NCI-H1105 treated with DMSO at 0.1 percent for 48 hours (cell line): ENCODE measurements at places on chromosomes 2 and 18.

DNA sequence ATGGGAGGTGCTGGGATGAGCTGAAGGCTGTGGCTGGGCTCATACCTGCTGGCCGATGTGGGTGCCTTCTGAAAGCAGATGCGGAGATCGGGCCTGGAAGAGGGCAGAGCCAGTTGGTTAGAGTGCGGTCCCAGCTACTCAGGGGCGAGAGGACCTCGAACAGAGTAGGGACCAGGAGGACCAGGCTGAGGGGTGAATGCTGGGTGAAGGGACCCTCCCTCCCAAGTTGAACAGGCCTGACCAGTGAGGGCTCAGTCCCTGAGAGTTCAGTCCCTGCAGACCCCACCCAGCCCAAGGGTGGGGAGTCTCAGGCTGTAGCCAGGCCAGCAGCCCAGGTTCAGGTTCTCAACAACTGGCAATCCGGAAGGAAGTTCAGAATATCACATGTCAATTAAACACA lies 232.8 kb upstream of the HS6ST1 start:
- DNase-seq, result no peak

DNA sequence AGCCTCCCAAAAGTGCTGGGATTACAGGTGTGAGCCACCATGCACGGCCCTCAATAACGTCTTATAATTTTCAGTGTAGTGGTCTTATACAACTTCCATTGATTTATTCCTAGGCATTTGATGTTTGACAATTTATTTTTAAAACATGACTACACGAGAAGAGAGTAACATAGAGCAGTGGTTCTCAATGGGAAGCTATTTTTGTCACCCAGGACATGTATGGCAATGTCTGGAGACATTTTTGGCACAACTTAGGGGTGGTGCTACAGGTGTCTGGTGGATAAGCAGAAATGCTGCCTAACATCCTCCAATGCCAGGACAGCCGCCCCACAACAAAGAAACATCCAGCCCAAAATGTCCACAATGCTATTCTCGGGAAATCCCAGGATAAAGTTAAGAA lies 12.7 kb upstream of the ANXA4 start:
- DNase-seq, result no peak

- no peak for DNase-seq
These were observed 23.6 kb downstream of the KCNE4 start for GRCh38 chr2:223075301-223076270.

- no peak for DNase-seq
These were observed at the start of gene STPG4 for GRCh38 chr2:47155091-47155876. Gene STPG4 (minus strand): TSS chr2:47155308. CDS start chr2:47155251, 57 bp downstream.

DNA sequence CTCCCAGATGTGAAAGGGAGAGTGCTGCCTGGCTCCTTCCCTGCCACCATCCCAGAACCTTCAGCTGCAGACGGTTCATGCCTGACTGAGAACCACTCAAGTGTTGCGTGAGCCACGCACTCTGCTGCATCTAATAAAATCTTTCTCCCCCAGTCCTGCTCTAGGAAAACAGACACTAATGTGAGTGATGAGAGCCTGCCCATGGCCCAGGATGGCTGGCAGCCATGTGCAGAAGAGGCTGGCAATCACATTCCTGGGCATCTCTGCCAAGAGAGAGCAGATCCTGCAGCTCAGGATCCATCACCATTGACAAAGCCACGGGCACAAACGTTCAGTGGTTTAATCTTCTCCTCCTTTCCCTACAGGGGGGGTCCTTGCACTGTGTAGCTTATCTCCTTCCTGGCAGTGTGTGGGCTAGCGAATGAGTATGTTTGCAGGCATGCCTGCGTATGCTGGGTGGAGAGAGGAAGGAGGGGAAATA lies 477.5 kb downstream of the SLC4A3 start:
- no peak for DNase-seq

DNA sequence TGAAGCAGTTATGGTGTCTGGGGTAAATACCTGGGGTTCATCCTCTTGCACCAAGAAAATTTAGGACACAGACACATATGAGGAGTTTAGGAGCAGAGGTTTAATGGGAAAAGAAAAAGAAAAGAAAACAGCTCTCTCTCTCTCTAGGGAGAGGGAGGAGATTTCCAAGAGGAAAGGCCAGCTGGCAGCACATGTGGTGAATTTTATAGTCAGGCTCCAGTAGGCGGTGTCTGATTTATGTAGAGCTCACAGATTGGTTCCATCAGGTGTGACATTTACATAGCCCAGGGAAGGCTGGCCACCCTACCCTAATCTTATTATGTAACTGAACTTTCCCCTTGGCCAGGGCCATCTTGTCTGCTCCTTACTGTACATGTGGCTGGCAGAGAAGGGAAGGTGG lies 297.5 kb upstream of the RGPD4 start:
- DNase-seq, result peak; percentile 64

- no peak for DNase-seq
These were observed 623.9 kb downstream of the NYAP2 start for GRCh38 chr2:226023383-226023782.

- DNase-seq, result no peak
These were observed 40.3 kb downstream of the CLASP1 start for GRCh38 chr2:121608967-121609366.

GRCh38 chr2:27353762-27354596 lies 2.6 kb downstream of the GTF3C2 start:
- DNase-seq, result no peak

- no peak for DNase-seq
These were observed 50.8 kb downstream of the NCK2 start for GRCh38 chr2:105795575-105795934.

DNA sequence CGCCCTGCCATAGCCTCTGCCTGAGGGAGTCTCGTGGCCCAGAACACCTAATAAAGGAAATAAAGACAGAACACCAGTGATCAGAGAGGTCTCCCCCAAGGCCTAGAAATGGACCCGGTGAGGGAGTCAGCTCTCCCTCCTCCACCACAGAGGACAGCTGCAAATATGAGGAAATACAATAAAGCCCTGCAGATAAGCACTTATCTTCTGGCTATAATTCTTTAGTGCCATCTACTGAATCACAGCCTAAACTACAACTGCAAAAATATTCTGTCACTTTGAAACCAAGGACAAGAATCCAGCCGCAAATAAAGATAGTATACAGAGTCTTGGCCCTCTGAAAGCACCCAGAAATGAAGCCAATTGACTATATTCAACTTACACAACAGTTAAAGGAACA lies 42.4 kb upstream of the TACR1 start:
- DNase-seq, result peak; percentile 5

DNA sequence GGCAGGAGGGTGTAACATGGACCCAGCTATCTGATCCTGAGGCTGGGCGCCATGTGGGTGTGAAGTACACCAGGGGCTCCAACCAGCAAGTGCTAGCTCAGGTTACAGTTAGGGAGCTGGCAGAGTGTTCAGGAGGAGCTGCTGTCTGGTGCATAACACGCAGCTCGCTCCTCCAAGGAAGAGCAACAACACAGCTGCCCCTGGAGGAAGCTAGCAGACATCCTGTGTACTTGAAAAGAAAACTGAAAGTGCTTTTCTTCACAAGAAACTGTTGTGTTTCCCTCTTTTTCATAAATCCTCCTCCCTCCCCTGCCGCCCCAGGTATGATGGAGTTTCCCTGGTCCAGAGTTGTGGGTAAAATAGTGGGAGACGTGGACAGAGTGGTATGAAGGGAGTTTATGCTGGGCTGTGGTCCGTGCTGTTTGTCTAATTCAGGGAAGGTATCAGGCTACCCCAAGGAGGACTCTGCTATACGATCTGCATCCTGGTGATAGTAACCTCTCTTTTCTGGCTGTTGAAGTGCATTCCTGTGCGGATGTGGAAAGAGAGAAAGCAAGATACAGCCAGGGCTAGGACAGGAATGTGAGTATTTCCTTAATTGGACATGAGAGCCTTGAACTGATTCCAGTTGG lies 6.1 kb upstream of the LBH start:
- no peak for DNase-seq

GRCh38 chr2:189411860-189412259 lies 29.4 kb upstream of the WDR75 start:
- no peak for DNase-seq

DNA sequence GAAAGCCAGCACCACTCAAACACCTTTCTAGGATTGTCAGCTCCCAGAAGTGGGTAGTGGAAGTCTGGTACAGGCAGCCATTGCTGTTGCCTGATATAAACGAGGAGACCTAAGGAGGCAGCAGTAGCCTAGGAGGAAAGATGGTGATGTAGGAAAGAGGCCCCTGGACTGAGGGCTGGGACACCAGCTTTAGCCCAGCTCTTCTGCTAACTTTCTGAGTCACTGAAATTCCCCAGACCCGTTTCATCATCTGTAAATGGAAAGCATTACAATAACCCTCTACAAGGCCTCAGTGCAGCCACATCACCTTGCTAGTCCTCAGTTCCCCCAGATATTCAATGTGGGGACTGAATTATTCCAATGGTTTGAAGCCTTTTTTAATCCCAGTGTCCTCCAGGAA lies 336.5 kb downstream of the TNS1 start:
- DNase-seq, result no peak

GRCh38 chr2:108229875-108230274 lies 9.9 kb upstream of the SULT1C3 start:
- no peak for DNase-seq

DNA sequence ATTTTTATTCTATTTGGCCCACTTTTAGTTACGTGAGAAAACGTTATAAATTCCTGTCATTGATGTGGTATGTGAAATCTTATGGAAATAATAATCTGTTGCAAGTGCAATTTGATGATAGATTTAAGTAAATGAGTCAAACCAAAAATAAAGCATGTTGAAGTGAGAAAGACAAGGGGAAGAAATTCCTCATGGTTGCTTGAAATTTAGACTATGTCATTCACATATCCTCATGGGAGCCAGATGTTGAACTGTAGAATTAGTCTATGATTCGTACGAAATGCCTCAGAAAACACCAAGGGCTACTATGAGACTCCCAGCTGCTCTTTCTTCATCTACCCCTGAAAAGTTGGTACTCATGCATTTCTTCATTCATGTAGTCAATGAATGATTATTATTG lies 55.7 kb downstream of the KLHL14 start:
- DNase-seq, result no peak

- DNase-seq, result peak; percentile 51
These were observed 1313.9 kb upstream of the SLC39A10 start for GRCh38 chr2:194343167-194343566.

- no peak for DNase-seq
These were observed 84.2 kb downstream of the SOCS6 start for GRCh38 chr18:70373042-70373519.

- DNase-seq, result no peak
These were observed 61.7 kb upstream of the LCLAT1 start for GRCh38 chr2:30385327-30385726.

GRCh38 chr2:218194880-218195279 lies 22.1 kb upstream of the ARPC2 start:
- no peak for DNase-seq

DNA sequence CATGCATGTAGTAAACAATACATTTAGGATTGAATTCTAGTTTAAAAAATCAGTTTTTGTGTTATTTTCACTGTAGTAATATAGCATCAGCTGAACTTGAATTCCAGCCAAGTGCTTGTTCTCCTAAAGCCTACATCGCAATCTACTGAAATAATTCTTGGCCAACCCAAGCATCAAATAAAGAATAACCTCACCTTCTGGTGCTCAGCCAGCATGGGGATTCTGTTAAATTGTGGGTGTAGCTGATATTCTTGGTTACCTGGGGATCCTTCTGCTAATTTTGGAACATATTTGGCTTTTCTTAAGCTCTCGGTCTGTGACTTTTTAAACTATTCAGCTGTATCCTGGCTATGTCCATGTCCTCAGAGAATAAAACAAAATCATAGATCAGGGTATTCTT lies 248.8 kb downstream of the NRXN1 start:
- DNase-seq, result no peak

- DNase-seq, result no peak
These were observed 182.1 kb downstream of the TWIST2 start for GRCh38 chr2:239029958-239030357.

DNA sequence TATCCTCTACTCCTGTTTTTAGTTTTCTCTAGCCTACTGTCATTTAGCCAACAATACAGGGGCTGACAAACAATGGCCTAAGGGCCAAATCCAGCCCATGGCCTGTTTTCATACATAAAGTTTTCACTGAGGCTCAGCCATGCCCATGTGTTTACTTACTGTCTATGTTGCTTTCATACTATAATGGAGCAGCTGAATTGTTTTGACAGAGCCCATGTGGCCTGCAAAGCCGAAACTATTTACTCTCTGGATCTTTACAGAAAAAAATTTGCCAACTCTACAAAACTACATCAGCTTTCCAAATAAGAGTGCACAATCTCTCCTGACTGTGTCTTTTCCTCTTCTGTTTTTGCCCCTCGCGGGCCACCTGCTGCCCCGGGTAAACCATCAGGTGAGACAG lies 24.0 kb downstream of the LGALSL start:
- DNase-seq, result no peak

DNA sequence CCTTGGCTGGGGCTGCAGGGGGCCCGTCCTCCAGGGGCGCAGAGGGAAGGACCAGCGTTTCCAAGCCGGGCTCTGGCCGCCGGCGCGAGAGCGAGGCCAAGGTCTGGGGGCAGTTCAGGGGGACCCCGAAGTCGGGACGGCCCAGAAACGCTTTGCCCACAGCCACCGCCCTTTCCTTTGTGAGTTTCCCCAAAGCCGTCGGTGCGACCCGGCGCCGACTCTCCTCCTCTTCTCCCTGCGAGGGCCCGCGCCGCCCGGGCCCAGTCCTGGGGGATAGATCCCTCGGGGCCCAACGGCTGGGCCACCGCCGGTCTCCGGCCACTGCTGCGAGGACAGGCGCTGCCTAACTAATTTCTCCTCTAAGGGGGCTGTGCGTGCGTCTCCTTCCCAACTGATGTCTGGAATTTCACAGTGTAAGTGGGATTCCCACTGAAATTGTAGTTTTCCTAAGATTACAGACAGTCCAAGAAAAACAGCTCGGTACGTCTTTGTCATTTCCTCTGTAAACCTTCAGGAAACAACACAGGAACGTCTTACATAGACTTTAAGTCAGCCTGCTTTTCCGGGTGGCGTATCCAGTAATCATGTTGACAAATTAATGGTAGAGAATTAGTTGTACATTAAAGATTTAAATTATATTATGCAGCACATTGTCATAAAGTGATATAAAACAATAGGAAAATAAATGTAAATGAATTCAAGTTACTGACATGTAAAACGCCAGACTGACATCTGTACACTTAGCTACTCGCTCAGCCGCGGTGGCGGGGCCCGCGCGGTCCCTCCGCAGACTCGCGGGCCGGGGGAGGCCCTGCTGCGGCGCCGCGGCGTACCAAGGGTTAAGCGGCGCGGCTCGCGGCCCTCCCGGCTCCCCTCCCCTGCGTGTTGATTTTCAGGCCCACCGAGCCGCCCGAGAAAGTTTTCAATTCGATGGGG lies 139.4 kb upstream of the SIX3 start:
- DNase-seq, result no peak

- DNase-seq, result no peak
These were observed 449.5 kb upstream of the HNRNPA3 start for GRCh38 chr2:176763130-176763529.
